ENCODE measurements at places on chromosomes 11 and 22.

DNA sequence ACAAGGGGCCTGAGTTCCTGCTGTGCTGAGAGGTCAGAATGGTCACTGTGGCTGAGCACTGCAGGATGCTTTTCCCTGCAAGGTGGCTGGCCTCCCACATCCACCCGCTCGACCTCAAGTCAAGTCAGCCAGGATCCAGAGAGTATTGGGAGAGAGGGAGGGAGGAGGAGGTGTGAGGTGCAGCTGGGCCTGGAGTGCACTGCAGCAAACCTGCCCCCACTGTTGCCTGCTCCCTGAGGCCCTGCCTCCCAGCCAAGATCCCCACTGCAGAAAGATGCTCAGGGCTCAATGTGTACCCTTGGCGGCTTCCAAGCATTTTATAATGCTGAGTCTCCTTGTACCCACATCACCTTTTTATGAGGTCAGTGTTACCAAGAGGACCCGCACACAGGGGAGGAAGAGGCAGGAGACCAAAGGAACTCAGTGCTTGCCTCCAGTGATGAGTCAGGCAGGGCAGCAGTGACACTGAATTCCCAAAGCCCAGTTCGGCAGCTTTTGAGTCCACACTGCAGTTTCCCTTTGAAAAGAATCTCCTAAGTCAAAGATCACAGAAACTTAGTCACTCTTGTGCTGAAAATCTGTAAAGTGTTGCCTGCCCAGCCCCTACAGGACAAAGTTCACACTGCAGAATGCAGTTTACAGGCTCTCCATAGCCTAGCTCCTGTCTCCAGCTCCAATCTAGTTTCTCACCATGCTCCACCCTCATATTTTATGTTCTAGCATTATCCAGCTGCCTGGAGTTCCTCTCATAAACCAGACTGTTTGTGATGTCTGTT lies 3.1 kb downstream of the ENDOD1 start:
- DNase-seq = no peak

GRCh38 chr11:64430645-64431044 lies 71.7 kb downstream of the RPS6KA4 start:
- DNase-seq = no peak

DNA sequence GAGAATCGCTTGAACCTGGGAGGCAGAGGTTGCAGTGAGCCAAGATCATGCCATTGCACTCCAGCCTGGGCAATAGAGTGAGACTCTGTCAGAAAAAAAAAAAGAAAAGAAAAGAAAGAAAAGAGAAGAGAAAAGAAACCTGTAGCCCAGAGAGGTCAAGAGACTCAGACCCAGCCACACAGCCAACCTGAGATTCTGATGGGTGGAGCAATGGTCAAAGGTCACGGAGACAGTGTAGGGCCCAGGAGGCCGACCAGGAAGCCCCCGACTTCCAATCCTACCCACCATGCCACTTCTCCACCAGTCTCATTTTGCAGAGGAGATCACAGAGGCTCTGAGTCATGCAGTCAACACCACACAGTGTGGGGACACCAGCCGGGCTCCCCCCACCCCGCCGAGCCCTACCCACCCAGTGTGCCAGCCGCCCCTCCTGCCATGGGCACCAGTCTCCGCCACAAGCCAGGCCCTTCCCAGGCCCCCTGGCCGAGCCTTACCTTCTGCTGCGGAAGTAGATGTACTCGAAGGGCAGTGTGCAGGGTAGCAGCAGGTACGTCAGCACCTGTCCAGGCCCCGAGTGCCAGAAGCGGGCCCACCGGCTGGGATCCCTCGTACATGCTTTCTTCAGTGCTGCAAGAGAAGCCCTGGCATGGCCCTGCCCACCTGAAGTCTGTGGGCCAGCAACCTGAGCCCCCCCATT lies 7.9 kb downstream of the PNPLA5 start:
- no peak for DNase-seq

DNA sequence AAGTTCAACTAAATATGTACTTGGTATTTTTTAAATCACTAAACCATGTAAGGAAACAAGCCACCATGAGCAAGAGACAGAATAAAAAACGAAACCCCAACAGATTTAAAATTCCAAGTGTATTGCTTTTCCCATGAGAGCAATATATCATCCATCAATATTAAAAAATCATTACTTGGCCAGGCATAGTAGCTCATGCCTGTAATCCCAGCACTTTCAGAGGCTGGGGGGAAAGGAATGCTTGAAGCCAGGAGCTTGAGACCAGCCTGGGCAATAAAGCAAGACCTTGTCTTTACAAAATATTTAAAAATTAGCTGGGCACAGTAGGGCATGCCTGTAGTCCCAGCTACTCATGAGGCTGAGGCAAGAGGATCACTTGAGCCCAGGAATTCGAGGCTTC lies 190.8 kb downstream of the TTC28 start:
- no peak for DNase-seq

GRCh38 chr11:133360860-133361688 lies 171.2 kb downstream of the OPCML start:
- DNase-seq = no peak

- no peak for DNase-seq
These were observed 38.0 kb downstream of the BCR start for GRCh38 chr22:23218053-23218866.

GRCh38 chr11:15206791-15207190 lies 92.1 kb downstream of the INSC start:
- DNase-seq = no peak

DNA sequence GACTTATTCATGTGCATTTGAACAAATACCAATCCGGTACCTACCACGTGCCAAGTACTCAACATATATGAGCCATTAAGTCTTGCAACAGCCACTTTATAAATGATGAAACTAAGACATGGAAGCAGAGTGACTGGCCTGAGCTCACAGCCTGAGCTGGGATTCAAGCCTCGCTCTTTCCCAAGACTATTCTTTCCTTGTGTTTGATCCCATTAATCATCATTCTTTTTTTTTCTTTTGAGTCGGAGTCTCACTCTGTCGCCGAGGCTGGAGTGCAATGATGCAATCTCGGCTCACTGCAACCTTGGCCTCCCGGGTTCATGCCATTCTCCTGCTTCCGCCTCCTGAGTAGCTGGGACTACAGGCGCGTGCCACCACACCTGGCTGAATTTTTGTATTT lies 119.3 kb downstream of the ABTB2 start:
- DNase-seq = no peak

GRCh38 chr11:12735262-12735661 lies 61.0 kb downstream of the TEAD1 start:
- no peak for DNase-seq

DNA sequence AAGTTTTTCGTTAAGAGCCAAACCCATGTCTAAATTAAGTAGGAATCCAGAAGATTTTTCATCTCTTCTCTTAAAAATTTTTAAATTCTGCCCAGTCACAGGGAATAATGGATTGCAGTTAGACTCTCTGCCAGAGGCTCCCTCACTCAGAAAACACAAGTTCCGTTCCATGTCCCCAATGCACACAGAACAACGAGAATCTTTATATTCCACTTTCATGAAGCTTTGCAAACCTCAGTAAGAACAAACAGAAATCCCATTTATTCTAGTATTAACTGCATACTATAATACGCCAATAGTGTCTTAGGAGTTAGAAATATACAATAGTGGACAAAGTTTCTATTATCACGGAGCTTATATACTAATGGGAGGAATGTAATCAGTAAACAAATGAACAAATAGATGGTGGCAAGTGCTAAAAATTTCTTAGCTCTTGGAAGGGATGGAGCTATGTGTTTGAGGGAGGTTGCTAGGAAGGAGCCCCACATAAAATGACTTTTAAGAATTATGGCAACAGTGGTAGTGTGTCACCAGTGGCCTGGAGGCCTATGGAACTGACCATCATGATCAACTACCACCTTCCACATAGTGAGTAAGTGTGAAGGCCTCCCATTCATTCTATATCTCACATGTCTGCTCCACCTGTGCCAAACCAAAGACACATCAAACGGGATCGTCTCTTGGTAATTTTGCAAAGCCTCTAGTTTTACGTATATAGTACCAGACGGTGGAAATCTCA lies 24.9 kb downstream of the PICALM start:
- no peak for DNase-seq

- DNase-seq = no peak
These were observed 21.4 kb downstream of the INSC start for GRCh38 chr11:15136166-15136565.

GRCh38 chr11:130439160-130439519 lies 9.3 kb upstream of the ADAMTS15 start:
- no peak for DNase-seq

DNA sequence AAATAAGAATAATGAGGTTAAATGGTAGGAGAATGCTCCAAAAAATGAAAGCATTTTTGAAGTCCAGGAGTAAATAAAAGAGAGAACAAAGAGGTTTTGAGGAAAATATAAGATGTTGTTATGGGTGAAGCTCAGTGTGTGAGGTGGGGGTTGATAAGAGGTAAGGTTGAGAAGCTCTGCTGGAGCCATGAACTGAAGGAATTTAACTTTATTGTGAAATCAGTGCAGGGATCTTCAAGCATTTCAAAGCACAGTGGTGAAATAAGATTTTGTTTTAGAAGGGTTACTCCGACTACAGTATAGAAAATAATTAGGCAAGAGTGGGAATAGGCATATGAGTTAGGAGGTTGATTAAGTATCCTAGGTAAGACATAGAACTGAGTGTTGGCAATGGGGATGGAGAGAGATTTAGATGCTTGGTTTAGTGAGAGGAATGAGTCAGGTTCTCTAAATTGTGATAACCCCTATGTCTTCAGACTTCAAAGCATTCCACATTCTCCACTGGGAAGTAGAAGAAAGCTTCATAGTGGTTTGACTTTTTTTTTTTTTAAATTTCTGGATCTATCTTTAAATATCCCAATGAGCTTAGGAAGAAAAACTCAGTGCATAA lies 403.2 kb downstream of the AASDHPPT start:
- no peak for DNase-seq

DNA sequence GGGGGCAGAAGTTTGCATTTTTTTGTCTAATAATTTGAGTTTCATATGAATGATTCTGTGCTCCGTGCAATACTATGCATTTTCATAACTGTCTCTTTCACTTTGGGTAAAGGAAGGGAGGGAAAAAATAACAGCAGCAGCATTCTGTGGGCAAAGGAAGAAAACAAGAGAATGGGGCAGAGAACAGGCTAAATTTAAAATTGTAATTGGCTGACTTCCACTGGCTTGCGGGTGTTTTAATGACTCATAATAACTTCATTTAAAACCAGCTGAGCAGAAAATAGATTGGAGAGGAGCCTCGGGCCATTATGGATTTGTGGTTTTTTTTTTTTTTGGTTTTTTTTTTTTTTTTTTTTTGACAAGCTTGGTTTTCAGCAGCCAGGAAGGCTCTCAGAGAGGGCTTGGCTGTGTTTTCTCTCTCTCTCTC lies 107.4 kb downstream of the ZBTB16 start:
- DNase-seq = peak; percentile 62

DNA sequence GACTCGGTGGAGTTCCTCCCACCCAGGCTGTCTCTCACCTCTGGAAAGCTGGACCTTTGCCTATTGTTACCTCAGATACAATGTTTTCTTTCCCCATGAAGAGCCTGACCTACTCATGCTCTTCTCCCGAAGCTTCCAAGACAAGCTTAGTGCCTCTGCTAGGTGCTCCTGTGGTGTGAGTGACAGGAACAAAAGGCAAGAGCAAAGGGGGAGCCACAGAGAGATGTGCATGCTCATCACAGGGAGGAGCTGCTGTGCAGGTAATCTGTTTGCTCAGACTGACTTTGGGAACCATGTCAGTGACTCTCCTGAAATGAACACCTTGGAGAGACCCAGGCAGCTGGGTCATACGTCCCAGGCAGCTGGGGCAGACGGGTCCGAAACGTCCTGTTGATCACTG lies 53.6 kb upstream of the VSTM5 start:
- no peak for DNase-seq

GRCh38 chr11:19592842-19593241 lies 119.8 kb upstream of the NAV2 start:
- DNase-seq = no peak

DNA sequence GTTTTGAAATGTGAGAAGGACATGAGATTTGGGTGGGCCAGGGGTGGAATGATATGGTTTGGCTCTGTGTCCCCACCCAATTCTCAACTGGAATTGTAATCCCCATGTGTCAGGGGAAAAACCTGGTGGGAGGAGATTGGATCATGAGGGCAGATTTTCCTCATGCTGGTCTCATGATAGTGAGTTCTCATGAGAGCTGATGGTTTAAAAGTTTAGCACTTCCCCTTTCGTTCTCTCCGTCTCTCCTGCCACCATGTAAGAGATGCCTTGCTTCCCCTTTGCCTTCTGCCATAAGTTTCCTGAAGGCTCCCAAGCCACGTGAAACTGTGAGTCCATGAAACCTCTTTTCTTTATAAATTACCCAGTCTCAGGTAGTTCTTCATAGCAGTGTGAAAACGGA lies 113.5 kb downstream of the FCHSD2 start:
- no peak for DNase-seq

DNA sequence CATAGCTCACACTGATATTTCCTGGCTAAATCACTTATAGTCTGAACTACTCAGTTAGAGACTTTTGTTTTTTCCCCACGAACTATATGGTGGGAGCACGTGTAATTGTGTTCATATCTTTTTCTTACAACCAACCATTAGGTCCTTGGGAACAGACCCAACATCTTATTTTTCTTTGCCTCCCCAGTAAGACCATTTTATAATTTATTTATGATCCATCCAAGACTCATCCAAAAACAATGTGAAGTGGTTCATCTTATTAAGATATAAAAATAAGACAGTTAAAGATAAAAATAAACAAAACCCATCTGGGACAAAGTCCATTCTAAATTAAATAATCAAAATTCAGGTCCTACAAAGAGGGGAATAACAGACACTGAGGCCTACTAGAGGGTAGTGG lies 90.8 kb downstream of the FAM168A start:
- DNase-seq = no peak

DNA sequence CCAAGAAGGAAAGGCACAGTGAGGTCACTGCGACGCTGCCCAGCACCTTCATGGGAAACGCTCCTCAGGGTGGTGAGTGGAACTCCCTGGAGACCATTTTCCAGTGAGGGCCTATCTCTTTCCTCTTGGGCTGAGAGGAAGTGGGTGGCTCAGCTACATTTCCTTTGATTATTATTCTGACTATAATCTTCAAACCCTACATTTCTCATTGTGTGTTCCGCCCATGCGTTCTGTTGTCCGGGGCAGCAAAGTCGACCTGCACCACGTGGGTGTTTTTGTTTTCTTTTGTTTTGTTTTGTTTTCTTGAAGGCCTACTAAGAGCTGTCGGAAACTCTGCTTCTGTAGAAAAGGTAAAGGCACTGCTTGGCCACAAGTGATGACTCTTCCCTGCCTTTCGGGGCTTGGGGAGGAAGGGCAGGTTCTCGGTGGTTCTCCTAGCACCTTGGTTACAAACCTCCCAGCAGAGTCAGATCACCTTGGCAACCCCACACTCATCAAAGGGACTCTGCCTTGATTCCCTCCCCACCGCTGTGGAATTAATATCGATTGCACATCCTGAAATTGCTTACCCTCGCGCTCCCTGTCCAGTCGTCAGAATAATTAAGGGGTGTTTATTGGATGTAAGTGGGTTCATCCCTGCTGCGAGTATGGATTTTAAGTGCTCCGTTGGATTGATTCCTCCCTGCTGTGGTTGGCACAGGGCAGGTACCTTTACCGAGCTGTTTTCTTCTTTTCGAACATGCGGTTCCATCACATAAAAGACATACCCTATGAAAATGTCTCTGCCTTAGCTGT lies 7.3 kb downstream of the PARVB start:
- peak; percentile 11 for DNase-seq

GRCh38 chr11:128695539-128696221 lies 1.8 kb downstream of the FLI1 start:
- no peak for DNase-seq

All from NCI-H1092 treated with DMSO at 0.1 percent for 48 hours (cell line).